ENCODE measurements at places on chromosomes 2 and 18. TPM values are rescaled to one million over a fixed set of nuclear protein-coding genes. Genes with fewer than 3 reads are reported as not detected.

Gene FRZB
- not detected for total RNA-seq

Gene OTX1
- not detected for total RNA-seq

- no peak for DNase-seq
These were observed 26.2 kb downstream of the STK39 start for GRCh38 chr2:168220965-168221819.

DNA sequence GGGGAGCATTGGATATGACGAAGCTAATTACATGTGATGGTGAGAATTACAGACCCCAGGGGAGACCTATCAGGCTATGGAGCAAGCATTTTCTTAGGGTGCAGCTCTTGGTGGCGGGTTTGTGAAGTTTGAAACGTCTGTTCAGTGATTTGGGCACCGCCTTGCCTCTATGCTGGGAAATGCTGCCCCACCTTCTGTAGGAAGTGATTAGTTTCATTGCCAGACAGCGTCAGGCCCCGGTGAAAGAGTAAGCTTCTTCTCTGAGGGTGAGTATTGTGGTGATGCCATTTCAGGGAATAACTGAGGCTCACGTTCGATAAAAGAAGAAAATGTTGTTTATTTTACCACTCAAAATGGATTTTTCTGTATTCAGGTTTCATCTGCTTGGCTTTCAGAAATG, 186.2 kb upstream of the CDH2 start:
- DNase-seq, result no peak

- no peak for DNase-seq
These were observed 50.5 kb downstream of the ADD2 start for GRCh38 chr2:70717431-70718038.
